Stimulated activated naive CD8-positive, alpha-beta T cell treated with anti-CD3 and anti-CD28 coated beads, Interleukin-15, amount 100 ng/mL, for 72 hours (primary cell): ENCODE measurements at places on chromosomes 12 and 14.

GRCh38 chr12:46364777-46365580 is 7.6 kb downstream of the SLC38A2 start:
- no peak for DNase-seq

GRCh38 chr14:102317564-102318248 is 1.8 kb upstream of the ZNF839 start:
- no peak for DNase-seq

- no peak for DNase-seq
These were observed 150.6 kb downstream of the ADCK1 start for GRCh38 chr14:77950371-77951063.

- DNase-seq, result no peak
These were observed 301.6 kb downstream of the ATP23 start for GRCh38 chr12:58242796-58243630.

DNA sequence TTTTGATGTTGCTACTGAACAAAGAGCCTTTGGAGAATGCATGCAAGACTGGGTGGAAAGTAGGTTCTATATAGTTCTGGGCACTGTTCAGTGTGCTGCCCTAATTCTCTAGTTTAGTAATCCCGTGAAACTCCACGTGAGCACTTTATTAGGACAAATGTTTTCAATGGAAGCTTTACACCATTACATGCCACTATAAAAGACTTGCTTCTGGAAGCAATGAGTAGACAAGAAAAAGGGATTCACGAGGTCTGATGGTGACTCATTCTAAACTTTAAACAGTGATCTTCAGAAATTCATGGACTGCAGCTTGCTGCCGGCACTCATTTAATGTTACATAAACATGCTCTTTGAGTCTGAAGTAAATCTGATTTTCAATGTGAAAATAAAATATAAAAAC is 22.3 kb downstream of the ATG14 start:
- DNase-seq, result no peak

DNA sequence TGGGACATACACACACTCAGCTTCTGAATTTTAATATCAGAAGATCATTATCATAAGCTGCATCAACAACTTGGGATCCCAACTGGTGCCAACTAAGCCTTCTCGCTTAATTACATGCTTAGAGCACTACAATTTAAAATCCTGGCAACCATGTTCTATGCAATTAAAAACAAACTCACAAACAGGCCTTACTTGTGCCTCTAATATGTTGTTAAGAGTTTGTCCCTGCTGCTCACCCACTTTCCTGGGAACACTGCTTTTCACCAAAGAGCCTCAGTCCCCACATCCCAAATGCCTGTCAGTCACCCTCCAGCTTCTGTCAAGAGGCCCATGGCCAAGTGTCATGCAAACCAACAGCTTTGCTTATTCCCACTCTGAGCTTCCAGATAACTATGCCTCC is 69.7 kb downstream of the TTC9 start:
- no peak for DNase-seq

DNA sequence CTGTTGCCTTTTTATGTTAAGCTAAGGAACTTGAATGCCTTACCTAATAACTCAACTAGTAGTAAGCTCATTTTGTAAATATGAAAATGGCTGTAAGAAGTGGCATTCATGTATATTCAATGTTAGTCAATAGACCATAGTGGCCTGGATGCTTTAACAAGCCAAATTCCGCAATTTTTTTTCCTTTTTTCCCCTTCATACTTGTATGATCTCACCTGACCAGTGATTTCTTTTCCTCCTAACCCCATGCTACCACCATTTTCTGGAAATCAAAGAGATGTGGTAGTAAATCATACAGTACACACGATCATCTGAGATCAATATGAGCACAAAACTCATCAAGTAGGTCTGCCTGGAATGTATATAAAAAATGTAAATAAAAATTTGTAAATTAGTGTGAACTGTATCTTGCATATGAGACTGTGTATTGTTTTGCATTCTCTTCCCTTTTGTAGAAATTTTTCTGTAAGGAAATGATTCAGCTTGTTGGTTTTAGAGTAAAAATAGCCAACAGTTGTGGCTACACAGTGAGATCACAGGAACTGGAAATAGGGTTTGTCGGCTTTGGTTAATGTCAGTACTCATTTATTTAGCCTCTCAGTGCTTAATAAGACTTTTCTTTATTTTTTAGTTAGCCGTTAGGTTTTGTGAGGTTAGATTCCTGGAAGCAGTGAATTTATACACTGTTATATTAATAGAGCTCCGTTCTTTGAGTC is 62.5 kb downstream of the ETNK1 start:
- DNase-seq, result no peak
